Fibroblast of the aortic adventitia (primary cell): ENCODE measurements at places on chromosomes 7 and 10. TPM values are rescaled to one million over a fixed set of nuclear protein-coding genes. Genes with fewer than 3 reads are reported as not detected.

ITGB8 gene
- 17.7 and 79.2 TPM in 2 replicates for total RNA-seq

TRIM73 gene
- 0.18 and 1.6 TPM in 2 replicates for total RNA-seq

AGMO gene
- 0.18 TPM in 1 of 2 replicates, not detected in the other for total RNA-seq

TWIST1 gene
- 28.7 and 33.2 TPM in 2 replicates for total RNA-seq

VAX1 gene
- not detected in 2 replicates for total RNA-seq

HOXA4 gene
- 0.57 and 0.99 TPM in 2 replicates for total RNA-seq

DNA sequence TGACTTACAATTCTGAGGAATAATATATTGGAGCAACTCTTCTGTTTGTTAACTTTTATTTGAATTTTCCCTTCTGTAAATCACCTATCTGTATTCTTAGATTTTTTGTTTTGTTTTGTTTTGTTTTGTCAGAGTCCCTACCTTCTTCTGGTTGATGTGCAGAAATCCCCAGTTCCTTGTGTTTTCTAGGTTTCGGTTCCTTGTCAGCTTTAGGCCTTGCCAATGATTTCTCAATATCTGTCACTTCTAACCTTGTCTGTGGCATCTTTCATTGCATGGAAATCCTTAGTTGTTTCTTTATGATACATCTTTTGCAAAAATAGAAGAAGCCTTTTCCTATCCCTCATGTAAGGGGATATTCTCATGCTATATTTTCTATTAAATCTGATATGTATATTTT lies 21.7 kb upstream of the ST8SIA6 start:
- DNase-seq, result no peak

DNA sequence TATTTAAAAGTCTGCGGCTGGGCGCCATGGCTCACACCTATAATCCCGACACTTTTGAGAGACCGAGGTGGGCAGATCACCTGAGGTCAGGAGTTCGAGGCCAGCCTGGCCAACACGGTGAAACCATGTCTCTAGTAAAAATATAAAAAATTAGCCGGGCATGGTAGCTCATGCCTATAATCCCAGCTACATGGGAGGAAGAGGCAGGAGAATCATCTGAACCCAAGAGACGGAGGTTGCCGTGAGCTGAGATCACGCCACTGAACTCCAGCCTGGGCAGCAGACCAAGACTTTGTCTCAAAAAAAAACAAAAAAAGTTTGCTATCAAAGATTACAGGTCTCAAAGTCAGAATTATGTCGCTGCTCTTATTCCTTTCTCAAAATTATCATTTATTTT lies 55.5 kb downstream of the HIBADH start:
- DNase-seq, result no peak

DNA sequence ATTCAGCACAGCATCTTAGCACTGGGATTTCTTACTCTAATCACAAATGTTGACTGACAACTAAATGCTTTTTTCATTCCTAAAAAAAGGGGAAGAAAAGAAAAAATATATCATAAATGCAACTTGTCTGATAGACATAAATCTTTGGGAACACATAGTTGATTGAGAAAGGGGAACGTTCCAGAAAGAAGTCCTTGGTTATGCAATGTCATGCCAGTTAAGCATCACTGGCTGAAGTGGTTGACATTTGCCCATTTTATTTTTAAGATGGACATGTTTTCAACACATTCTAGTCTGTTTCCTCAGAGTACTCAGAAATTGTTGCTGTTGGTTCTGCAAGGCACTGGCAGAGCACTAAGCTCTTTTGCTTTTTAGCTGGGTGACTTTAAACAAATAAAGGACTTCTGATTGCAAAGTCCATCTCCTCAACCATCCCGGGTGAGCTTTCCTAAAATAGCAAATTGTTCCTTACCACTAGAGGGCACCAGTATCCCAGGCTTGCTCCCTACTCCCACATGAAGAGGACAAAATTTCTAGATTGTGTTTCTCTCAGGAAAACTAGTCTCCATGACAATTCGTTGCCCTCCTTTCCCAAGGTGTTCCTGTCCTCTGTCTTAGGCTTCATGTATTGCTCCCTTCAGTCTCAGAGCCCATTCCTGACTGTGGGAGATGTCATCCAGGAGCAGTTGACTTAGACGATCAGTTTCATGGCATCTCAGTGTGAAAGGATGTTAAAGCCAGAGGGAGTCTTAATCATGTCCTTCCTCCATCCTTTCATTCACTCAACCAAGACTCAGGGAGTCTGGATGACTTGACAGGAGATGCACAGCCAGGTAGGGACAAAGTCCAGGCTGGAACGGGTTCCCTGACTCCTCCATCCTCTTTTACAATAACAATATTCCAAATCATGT lies 23.9 kb downstream of the OPALIN start:
- peak; percentile 56 for DNase-seq

GRCh38 chr10:3213208-3213607 lies 40.6 kb upstream of the PITRM1 start:
- DNase-seq, result no peak

DNA sequence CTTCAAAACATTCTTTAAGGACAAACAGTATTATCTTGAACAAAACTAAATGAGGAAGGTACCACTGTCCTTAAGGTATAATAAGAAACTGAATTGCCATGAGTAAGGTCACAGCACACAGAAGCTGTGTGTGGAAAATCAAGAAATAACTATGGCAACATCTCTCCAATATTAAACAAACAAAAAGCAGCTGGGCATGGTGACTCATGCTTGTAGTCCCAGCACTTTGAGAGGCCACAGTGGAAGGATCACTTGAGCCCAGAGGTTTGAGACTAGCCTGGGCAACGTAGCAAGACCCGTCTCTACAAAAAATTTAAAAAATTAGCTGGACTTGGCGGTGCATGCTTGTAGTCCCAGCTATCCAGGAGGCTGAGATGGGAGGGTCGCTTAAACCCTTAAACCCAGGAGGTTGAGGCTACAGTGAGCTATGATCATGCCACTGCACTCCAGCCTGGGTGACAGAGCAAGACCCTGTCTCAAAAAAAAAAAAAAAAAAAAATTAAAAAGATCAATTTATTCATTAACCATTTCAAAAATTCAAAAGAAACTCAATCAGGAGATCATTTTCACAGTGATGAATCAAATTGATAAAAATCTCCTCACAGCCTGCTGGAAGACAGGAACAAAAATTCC lies 195.4 kb downstream of the SKIDA1 start:
- peak; percentile 78 for DNase-seq

DNA sequence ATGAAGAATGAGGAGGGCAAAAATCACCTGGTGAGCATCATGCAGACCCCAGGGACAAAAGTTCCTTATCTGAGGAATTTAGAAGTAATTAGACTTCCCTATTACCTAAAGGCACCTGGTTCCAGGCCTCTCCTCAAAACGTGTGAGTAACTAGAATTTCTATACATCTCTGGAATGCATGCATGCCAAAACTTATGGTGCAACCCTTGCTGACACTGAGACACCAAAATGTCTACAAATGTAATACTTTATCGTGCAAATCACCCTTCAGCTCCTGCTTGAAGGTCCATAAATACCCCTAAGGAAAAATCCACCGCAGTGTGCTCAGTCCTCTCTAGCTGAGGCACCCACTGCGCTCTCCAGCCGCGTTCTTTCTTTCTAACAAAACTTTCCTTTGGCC lies 84.2 kb downstream of the PAXIP1 start:
- no peak for DNase-seq

- no peak for DNase-seq
Observed at GRCh38 chr10:71278691-71279588, 40.1 kb upstream of the SLC29A3 start.

GRCh38 chr7:71343892-71344291 lies 211.9 kb downstream of the GALNT17 start:
- no peak for DNase-seq

GRCh38 chr10:5477948-5478693 lies 21.2 kb downstream of the CALML5 start:
- DNase-seq, result no peak

DNA sequence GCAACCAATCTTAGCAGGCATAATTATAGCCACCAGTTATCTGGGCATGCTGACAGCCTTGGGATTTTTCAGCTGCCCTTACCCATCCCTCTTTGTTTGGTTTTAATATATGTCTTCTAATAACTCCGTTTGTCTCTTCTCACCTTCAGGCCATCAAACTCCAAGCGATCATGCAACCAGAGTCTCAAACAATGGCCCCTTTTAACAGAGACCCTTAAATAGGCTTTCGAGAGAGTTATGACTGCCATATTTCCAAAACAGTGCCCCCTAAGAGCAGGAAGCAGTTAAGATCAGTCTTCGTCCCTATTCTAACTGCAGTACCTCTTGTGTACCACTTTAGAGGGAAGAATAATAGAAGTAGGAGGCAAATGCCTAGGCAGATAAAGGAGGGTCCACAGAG lies 157.5 kb downstream of the DGKB start:
- DNase-seq, result no peak

DNA sequence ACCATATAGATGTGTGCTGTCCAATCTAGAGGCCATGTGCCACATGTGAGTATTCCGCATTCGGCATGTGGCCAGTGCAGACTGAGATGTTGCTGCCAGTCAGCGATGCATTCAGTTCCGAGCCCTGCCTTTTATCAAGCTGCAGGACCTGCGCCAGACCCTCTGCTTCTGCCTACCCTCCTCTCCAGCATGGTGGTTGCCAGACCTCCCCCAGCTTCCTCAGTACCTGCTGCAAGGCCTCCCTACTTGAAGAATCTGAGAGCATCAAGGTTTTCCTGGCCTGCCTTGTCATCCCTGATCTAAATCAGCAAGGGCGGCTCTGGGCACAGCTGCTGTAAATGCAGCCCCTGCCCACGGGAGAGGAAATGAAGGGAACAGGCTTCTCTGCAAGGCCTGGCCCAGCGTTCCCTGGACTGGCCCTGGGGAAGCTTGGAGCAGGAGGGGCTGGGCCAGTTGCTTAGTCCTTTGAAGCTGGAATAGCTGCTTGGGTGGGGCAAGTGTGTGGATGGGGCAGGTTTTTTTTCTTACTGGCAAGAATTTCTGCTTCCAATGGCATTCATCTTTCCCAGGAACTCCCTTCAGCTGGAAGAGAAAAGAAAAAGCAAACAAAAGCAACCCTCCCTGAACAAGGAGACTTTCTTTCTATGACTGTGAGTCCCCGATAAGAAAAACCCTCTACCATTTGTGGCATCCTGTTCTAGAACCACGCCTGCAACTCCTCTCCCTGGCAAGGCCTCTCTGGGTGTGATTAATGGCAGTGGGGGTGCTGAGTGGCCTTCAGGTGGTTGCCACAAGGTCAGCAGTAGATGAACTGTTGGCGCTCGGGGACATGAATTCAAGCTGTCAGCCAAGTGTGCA lies 93.0 kb downstream of the NHLRC2 start:
- peak; percentile 52 for DNase-seq

- DNase-seq, result peak; percentile 40
Observed at GRCh38 chr7:80588591-80588990, 49.9 kb upstream of the CD36 start.

- DNase-seq, result peak; percentile 81
Observed at GRCh38 chr10:113305871-113306270, 247.0 kb upstream of the HABP2 start.

DNA sequence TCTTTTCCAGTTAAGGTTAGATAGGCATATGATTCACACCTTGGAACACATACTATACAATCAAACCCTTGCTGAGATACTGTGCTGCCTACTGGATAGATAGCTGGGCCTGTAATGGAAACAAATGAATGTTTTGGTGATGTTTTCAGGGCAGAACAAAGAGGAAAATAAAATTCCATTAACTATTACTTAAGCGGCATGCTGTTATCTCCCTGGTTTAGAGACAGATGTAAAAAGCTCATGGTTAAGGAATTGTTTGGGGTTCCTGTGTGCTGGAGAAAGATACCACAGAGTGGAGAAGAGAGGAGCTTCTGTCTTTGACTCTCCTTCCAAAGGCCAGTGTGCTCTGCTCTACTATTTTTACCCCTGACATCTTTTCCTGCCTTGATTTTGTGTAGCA lies 341.1 kb downstream of the PLXDC2 start:
- DNase-seq, result no peak

DNA sequence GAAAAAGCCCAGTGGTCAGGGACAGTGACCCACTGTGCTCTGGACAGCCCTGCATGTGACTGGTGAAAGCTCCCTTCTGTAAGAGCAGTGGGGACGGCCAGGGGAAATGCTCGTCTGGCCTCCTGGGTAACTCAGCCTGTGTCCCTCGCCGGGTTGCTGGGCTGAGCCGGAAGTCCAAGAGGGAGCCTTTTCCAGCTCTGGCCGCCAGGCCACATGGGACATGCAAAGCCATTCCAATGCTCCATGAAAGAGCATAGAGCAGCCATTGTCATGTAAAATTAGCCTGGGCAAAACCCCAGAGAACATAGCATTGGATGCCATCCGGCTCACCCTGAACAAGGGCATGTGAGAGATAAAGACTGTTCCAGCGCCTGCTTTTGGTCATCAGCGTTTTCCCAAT lies 64.9 kb upstream of the ADRB1 start:
- DNase-seq, result no peak

DNA sequence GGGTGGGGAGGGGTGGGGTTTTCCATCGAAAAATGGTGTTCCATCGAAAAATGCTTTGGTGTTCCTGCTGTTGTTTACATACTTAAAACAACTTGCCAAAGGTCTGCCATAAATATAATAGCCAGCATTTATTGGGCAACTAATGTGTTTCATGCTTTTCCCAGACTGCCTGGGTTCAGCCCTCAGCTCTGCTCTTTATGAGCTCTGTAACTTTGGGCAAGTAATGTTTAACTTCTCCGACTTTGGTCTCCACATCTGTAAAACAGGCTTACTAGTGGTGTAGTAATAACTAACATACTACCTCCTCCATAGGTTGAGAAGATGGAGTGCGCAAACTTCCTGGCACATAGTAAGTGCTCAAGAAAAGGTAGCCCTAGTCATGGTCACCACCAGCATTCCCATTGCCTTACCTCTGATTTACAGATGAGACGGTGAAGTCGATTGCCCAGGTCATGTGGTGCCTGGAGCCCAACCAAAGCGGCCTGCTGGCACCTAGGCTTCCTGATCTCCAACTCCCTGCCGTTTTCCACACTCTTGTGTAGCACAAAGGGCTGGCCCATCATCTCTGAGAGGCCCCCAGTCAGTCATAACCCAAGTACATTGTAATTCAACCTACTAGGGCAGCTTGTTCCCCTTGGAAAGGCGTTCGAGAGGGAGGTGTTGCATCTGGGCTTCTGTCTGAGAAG lies 8.9 kb downstream of the ZMIZ1 start:
- no peak for DNase-seq

DNA sequence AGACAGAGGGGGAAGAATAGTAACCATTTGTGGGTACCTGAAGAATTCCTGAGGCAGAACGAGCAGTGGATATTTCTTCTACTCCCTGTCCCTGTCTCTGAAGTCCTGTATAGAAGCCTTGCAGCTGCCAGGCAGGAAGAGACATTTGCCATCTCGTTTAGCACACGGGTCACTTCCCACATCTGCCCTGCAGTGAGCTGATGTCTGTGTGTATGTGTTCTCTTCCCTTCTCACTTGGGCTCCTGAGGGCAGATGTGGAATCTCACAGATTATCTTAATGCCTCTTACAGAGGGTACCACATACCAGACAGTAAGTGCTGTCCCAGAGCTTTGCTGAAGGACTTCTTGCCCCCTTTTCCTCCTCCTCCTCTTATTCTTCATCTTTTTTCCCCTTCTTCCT lies 14.1 kb upstream of the TRPV6 start:
- DNase-seq, result no peak
